ENCODE measurements at places on chromosomes 13 and 19.
A peak's percentile ranks its signal among the peaks of the same experiment; 100 is the strongest.

GRCh38 chr19:18058208-18059009 is 28.3 kb downstream of the IL12RB1 start:
- DNase-seq: peak; percentile 88

- no peak for DNase-seq
Observed at GRCh38 chr19:38803543-38803942, 9.2 kb downstream of the LGALS4 start.

DNA sequence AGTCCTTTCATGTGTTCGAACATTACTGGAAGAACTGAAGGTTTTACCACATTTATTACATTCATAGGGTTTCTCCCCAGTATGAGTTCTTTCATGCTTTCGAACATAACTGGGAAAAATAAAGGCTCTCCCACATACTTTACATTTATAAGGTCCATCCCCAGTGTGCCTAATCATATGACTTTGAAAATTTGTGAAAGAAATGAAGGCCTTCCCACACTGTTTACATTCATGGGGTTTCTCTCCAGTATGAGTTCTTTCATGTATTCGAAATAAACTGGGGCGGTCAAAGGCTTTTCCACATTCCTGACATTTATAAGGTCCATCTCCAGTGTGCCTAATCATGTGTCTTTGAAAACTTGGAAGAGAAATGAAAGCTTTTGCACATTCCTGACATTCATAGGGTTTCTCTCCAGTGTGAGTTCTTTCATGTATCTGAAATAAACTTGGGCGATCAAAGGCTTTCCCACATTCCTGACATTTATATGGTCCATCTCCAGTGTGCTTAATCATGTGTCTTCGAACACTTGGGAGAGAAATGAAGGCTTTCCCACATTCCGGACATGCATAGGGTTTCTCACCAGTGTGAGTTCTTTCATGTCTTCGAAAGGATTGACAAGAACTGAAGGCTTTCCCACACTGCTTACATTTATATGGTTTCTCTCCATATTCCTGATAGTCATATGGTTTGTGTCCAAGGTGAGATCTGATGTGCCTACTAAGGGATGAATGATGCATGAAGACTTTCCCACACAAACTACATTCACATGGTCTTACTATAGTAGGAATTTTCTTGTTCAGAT is 24.0 kb downstream of the ZNF564 start:
- no peak for DNase-seq

- no peak for DNase-seq
Observed at GRCh38 chr13:26571518-26571917, 14.0 kb downstream of the WASF3 start.

DNA sequence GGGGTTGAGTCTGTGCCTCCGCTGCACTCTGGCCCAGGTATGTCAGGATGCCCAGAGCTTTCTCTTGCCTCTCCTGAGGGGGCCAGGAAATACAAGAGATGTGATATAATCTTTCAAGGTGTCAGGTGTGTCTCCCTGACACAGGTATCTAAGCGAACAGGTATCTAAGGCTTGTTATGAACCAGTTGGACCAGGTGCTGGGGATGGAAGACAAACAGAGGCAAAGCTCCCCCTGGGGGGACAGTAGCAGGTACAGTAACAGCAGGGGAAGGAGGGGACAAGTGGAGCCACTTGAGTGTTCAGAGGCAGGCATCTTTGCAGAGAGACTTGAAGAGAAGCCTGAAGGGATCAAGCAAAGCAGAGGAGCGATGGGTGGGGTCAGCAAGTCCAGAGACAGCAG is 2.6 kb downstream of the LENG1 start:
- no peak for DNase-seq

GRCh38 chr19:21482863-21483276 is 22.5 kb upstream of the ZNF429 start:
- DNase-seq: peak; percentile 29

DNA sequence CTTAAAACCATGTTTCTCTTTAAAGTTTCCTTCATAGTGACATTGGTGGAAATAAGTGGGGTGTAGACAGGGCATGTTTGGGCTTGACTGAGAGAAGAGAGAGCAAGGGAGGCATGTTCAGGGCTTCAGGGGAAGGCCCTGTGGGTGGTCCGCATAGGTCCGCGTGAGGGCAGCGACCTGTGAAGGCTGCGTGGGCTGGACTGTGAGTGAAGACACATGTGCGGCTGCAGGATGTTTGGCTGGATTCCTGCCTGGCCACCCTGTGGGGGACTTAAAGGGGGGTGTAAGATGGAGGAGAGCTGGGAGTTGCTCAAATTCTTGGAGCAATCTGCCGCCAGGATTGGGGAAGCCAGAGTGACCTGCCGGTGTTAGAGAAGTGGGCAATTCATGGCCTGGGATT is 23.8 kb upstream of the KLF12 start:
- DNase-seq: peak; percentile 33

DNA sequence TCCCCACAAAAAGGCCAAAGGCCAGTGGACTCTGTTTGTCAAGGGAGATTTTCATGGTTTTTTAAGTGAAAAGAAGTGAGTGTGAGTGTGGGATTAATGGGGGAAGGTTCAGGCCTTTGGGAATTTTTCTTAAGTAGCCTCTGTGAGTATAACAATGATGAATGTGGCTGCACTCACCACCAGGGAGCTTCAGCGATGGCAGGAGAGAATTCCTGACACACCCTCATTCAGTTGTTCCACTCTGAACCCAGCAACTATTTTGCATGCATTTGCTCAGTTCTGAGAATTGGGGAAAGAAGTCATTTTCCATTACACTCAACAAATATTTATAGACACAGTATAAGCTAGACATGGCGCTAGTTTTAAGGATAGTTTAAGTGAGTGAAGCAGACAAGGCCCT is 117.9 kb downstream of the CCNA1 start:
- no peak for DNase-seq

- no peak for DNase-seq
Observed at GRCh38 chr13:40137400-40137799, 481.9 kb downstream of the COG6 start.

- DNase-seq: no peak
Observed at GRCh38 chr19:49894011-49894664, 2.5 kb downstream of the IL4I1 start.

DNA sequence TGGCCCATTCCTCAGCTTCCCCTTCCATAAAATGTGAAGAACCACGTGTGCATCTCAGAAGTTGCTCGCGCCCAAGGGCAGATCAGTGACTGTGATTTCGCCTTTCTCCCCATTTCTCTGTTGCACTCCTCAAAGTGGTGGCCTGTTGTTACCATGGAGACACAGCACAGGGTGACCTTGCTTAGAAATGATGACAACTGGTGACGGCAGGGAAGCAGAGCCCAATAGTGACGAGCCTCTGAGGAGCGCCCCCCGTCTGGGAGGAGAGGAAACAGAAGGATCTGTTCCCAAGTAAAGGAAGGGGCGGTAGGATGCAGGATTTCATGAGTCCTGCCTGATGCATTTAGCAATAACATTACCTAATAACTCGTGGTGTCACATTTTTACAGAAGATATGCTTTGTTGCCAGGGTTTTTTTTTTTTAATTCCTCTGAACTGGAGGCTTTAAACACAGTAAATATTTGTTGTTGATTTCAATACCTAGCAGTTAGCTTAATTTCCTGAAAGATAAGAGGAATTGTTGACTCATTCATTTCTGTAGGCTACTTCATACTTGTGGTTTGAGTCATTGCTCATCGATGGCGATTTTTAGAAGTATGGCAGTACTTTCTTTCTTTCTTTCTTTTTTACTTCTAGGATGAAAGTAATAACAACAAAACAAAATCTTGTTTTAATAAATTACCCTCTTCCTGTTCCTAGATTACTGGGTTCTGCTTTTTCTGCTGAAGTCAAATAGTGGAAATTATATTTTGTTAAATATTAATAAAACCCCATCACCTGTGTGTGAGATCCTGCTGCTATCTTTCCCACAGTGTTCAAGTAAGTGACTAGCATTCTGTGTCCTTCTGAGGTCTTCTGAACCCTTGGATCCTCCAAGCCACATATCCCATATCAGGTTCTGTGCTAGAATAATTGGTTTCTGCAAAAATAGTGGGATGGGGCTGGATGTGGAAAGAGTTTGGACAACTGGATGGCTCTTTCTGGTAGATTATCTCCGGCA is 36.0 kb downstream of the MBNL2 start:
- no peak for DNase-seq

- DNase-seq: no peak
Observed at GRCh38 chr13:110541526-110541920, 20.0 kb downstream of the RAB20 start.

DNA sequence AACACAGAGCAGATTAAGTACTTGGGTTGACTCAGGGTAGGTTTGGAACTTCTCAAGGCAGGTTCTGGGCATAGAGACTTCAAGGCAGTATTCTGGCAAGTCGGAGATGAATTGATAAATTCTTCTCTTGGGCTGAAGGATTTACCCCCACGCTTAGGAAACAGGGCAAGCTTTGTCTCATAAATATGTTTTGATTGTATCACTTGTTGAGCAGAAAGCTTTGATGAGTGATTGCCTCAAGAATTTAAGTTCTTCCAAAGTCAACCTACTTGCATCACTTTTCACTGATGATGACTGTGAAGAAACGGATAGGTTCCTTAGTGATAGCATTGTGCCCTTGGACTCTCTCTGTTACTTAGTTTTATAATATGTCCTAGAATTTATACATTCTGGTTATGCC is 258.6 kb upstream of the DACH1 start:
- DNase-seq: no peak

DNA sequence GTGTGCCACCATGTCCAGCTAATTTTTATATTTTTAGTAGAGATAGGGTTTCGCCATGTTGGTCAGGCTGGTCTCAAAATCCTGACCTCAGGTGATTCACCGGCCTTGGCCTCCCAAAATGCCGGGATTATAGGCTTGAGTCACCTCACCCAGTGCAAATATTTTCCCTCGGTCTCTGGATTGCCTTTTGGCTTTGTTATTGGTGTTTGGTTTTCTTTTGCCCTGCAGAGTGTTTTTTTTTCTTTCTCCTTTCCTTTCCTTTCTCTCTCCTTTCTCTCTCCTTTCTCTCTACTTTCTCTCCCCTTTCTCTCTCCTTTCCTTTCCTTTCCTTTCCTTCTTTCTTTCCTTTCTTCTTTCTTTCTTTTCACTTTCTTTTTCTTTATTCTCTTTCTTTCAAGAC is 33.2 kb downstream of the KDM4B start:
- DNase-seq: no peak

DNA sequence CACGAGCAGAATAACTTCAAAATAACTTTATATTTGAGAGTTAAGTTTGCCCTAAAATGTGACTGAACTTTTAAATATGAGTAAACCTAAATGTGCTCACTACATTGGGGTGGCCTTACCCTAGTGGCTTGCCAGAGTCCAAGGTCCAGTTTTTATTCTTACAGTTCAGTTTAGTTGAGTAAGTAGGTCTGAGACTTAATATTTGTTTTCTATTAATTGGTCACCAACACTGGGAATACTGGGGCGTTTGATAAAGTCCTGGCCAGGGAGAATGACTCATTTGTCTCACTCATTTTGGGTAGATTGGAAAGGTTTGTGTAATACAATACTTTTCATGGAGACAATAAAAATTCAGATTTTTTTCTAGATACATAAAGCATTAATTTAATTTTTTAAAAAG is 127.8 kb upstream of the SPATA13 start:
- DNase-seq: no peak

GRCh38 chr13:106503272-106503671 is 32.2 kb downstream of the EFNB2 start:
- DNase-seq: no peak

- peak; percentile 83 for DNase-seq
Observed at GRCh38 chr19:3669947-3670795, 30.1 kb downstream of the PIP5K1C start.

All from right hindlimb (tissue), 1 donor.